ENCODE measurements at places on chromosomes 2 and 18. TPM values are rescaled to one million over a fixed set of nuclear protein-coding genes. Genes with fewer than 3 reads are reported as not detected.

DNA sequence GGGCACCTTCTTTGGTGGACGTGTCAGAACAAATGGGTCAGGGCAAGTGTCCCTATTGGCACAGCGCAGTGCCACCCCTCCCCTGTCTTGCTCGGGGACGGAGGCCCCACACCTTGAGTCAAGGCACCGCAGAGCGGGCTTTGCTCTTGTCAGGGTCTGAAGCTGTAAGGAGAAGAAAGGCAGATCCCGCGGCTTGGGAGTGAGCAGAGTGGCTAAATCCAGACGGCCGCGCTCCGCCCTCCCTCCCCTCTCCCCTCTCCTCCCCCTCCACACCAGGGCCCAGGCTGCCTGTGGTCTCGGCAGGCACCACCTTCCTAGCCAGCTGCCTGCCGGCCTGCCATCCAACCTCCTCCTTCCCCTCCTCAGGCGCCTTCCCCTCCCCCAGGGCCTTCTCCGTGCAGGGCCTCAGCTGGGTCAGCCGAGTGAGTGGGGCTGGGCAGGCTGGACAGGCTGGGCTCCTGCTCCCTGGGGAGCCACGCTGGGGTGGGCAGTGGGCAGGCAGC, 25.8 kb downstream of the SPEG start:
- no peak for DNase-seq

- no peak for DNase-seq
Measured at GRCh38 chr2:157334335-157334734, 8.7 kb upstream of the ERMN start.

GRCh38 chr2:206442833-206443734, at the start of gene ADAM23:
ADAM23 (plus strand) TSS chr2:206443532; CDS start chr2:206443867, 335 bp downstream.
- DNase-seq: peak; percentile 4

Gene FKBP7
- polyA plus RNA-seq: 3.8 TPM

Gene DCDC2C
- not detected for polyA plus RNA-seq

Gene DNER
- not detected for polyA plus RNA-seq

Gene TRAPPC8
- 20.2 TPM for polyA plus RNA-seq

Gene NEURL3
- polyA plus RNA-seq: not detected

Gene CXCR1
- 1.1 TPM for polyA plus RNA-seq
